Naive thymus-derived CD8-positive, alpha-beta T cell (primary cell): ENCODE measurements at places on chromosomes 6 and 20. TPM values are rescaled to one million over a fixed set of nuclear protein-coding genes. Genes with fewer than 3 reads are reported as not detected.
A peak's percentile ranks its signal among the peaks of the same experiment; 100 is the strongest.

- peak within 1 kb of the TSS; percentile 99 for H3K27ac ChIP-seq
- peak within 1 kb of the TSS; percentile 99 for H3K4me3 ChIP-seq
- H3K4me1 ChIP-seq, result peaks cover 38% of the 10 kb centered on the region
These were observed at the start of gene TPMT for GRCh38 chr6:18154507-18155149. Gene TPMT (minus strand): TSS chr6:18155077. CDS start chr6:18149127, 5,950 bp downstream.

- no peak for DNase-seq
- H3K4me3 ChIP-seq, result no peak overlapping the region
- no peak overlapping the region for H3K27ac ChIP-seq
- H3K27me3 ChIP-seq, result no peaks in the 10 kb centered on the region
- H3K4me1 ChIP-seq, result no peaks in the 10 kb centered on the region
These were observed 705.5 kb upstream of the MAN1A1 start for GRCh38 chr6:120055071-120055470.

SIRPB1 gene
- total RNA-seq, result 14.8 TPM

WFDC10B gene
- total RNA-seq, result not detected

DNA sequence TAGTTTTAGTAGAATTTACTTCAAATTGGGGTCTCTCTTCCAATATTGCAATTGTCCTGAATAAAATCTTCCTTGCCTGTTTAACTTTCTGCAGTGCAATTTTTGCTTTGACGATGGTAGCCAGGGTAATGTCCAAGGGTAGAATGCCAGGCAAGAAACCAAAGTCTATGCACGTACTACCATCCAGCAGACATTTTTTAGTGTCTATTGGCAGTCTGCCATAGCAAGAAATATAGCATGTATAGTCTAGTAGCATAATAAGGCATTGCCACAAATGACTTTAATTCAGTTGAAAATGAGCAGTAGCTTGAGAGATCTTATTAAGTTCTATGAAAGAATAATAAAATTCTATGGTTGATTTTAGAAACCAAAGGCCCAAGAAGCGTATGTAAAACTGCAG lies 62.3 kb upstream of the KCNQ5 start:
- H3K27ac ChIP-seq, result no peak overlapping the region
- no peak for DNase-seq
- H3K4me1 ChIP-seq, result no peaks in the 10 kb centered on the region
- no peak overlapping the region for H3K4me3 ChIP-seq
- no peaks in the 10 kb centered on the region for H3K36me3 ChIP-seq

TMEM200A gene
- not detected for total RNA-seq

DNA sequence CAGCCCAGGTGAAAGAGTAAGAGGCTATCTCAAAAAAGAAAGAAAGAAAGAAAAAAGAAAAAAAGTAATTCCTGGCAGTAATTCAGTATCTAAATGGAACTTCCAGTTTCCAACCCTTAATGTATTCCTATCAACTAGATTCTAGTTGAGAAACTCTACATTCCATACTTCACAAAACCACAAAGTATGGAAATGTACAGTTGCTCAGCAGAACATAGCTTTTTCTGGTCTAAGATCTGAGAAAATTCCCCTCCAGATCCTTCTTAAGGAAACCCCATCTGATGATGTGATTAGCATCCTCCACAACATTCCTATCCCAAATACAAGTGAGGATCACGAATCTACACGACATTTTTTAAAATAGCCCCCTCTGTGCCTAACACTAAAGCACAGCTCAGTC lies 3.6 kb downstream of the ARMH2 start:
- no peak overlapping the region for H3K4me3 ChIP-seq
- no peaks in the 10 kb centered on the region for H3K4me1 ChIP-seq
- no peaks in the 10 kb centered on the region for H3K36me3 ChIP-seq
- H3K27me3 ChIP-seq, result no peaks in the 10 kb centered on the region
- DNase-seq, result no peak
